Muscle of back (tissue), 13 donors: ENCODE measurements at places on chromosomes 4 and X. TPM values are rescaled to one million over a fixed set of nuclear protein-coding genes. Genes with fewer than 3 reads are reported as not detected.

Gene ARL9
- polyA plus RNA-seq, result 0.50 TPM

GRCh38 chr4:139838811-139839210 lies 173.2 kb downstream of the MGST2 start:
- DNase-seq, result no peak

GRCh38 chrX:77276742-77277141 lies 170.4 kb upstream of the FGF16 start:
- DNase-seq, result no peak

Gene MAGEC3
- 0.51 TPM for polyA plus RNA-seq

GRCh38 chrX:47662144-47662657 lies 3.2 kb upstream of the UXT start:
- no peak for DNase-seq

DNA sequence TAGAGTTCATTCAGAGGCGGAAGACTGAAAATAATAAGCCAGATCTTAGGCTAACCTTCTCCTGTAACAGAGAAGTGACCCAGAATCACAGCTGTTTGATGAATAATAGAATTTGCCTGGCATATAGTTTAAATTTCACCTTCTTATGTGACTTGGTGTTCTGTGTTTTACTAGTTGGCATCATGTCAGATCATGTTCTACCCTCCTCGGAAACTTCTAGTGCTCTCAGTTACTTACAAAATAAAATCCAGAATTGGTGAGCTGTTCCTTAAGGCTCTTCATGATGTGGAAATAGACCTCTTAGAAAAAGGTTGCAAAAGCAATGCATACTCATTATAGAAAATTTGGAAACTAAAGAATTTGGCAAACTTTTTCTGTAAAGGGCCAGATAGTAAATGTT lies 31.1 kb downstream of the TMEM164 start:
- no peak for DNase-seq

Gene HOPX
- 32.0 TPM for polyA plus RNA-seq

- DNase-seq, result no peak
Measured at GRCh38 chr4:61921920-61922319, 721.8 kb downstream of the ADGRL3 start.

Gene ZFP92
- 0.61 TPM for polyA plus RNA-seq

DNA sequence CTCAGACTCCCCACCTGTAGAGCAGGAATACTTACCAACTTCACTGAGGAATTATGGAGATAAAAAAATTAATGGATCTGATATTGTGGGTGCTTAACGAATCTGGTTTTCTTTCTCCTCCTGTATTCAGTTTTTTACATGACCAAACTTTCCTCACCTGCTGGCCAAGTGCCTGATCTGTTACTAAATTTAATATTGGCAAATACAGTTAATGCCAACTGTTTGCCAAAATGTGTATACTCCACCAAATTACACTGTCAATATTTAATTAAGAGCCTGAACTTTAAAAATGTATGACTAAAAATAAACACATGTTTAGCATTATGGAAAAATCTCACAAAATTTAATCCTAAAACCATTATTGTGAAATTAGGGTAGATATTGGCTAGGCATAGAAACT lies 3.3 kb downstream of the PGRMC2 start:
- no peak for DNase-seq

GRCh38 chr4:159743971-159744370 lies 641.1 kb downstream of the RAPGEF2 start:
- DNase-seq, result no peak

Gene NDST4
- polyA plus RNA-seq, result 1.3 TPM

DNA sequence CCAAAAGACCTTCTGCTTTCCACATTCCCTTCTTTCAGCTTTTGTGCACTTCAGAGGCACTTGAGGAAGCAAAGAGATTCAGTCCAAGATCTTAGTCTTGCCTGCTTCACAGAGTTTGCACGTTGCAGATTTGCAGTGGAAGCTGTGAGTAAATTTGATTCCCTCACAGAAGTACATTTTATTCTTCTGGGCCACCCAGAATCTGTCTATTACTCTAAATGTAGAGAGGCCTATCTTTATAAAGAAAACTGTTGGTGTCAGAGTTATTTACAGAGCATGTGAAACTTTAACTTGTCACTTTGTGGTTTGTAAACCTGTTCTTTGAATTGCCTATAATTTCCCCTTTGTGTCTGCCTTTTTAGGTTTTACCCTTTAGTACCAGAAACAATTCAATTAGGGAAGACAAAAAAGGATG lies 15.5 kb downstream of the SPRY1 start:
- DNase-seq, result no peak

Gene TEX11
- polyA plus RNA-seq, result not detected

GRCh38 chr4:26829018-26829417 lies 31.6 kb upstream of the STIM2 start:
- DNase-seq, result no peak

GRCh38 chr4:182969651-182970279 lies 52.6 kb upstream of the DCTD start:
- DNase-seq, result no peak

DNA sequence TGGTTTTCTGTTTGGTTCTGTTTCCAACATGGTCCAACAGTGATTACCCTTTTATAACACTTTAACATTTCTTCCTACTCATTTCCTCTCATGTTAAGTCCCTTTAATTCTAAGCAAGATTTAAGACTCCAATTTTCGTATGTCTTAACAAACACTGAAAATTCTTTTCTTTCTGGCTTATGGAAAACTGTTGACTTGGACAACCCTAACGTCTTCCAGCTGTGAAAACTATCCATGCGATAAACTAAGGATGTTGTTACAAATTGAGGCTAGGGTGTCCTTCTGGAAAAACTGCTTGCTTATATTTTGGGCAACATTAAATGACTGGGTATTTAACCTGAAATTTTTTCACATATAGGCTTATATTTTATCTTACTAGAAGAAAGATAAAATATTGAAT lies 33.9 kb upstream of the RTL3 start:
- no peak for DNase-seq

Gene TLR3
- 1.9 TPM for polyA plus RNA-seq

GRCh38 chr4:156109943-156110900 lies 156.6 kb upstream of the CTSO start:
- DNase-seq, result peak; percentile 76

- DNase-seq, result no peak
Measured at GRCh38 chr4:55172694-55173287, 47.4 kb upstream of the KDR start.
